ENCODE measurements at places on chromosomes 12 and 14.

DNA sequence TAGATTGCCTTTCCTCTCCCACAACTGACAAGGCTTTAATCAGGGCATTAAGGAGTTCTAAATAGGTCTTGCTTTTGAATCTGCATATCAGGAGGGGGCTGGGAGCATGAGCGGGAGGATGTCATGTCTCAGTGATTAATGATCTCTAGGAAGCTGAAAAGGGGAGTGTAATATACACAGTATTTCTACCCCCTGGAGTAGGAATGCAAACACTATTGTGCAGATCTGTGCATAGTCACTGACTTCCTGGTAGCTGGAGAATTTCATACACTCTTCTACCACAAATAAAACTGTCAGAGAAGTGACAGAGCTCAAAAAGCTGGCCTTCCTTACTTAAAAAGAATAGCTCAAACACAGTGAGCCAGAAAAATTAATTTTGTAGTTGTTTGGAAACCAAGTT, 65.8 kb downstream of the RIC8B start:
- peak; percentile 13 for DNase-seq

GRCh38 chr12:123085730-123086487, 65.0 kb downstream of the PITPNM2 start:
- no peak for DNase-seq

GRCh38 chr12:24478254-24478653, 470.6 kb downstream of the BCAT1 start:
- no peak for DNase-seq

GRCh38 chr14:20530771-20531571, 25.6 kb downstream of the RNASE10 start:
- DNase-seq, result peak; percentile 76

GRCh38 chr12:42372154-42372791, 46.3 kb downstream of the PPHLN1 start:
- peak; percentile 16 for DNase-seq

GRCh38 chr12:54984658-54985376, at the start of gene TESPA1:
Gene TESPA1 (minus strand): TSS chr12:54984762. CDS start chr12:54974562, 10,200 bp downstream.
- no peak for DNase-seq
